ENCODE measurements at places on chromosomes 4 and X.

GRCh38 chr4:5956285-5957021 lies 61.8 kb downstream of the C4orf50 start:
- H3K27me3 ChIP-seq = peaks cover 26% of the 10 kb centered on the region
- peak overlapping the region; percentile 26 for H3K27ac ChIP-seq
- peak; percentile 24 for DNase-seq
- no peaks in the 10 kb centered on the region for H3K36me3 ChIP-seq
- peaks cover 16% of the 10 kb centered on the region for H3K4me1 ChIP-seq
- H3K4me3 ChIP-seq = no peak overlapping the region

DNA sequence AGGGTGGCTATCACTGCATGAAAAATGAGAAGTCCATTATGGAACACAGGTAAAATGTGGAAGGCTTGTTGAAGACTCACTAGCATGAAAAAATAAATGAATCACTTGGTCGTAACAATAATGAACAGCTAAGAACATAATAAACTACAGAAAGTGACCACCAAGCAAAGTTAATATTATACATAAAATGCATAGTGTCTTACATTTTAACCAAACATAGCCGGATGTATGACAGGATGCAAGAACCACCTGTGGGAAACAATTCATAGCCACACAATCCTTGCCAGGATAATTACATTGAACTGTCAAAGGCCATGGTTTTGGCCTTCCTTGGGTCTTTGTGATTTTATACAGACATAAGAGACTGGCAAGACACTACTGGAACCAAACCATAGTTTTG lies 81.9 kb upstream of the ATXN3L start:
- no peak overlapping the region for H3K27ac ChIP-seq
- H3K4me3 ChIP-seq = no peak overlapping the region
- no peak for DNase-seq
- H3K36me3 ChIP-seq = no peaks in the 10 kb centered on the region
- no peaks in the 10 kb centered on the region for H3K27me3 ChIP-seq

GRCh38 chrX:40908857-40909475 lies 173.6 kb upstream of the MED14 start:
- no peaks in the 10 kb centered on the region for H3K27me3 ChIP-seq
- H3K36me3 ChIP-seq = no peaks in the 10 kb centered on the region
- DNase-seq = no peak
- H3K27ac ChIP-seq = no peak overlapping the region

DNA sequence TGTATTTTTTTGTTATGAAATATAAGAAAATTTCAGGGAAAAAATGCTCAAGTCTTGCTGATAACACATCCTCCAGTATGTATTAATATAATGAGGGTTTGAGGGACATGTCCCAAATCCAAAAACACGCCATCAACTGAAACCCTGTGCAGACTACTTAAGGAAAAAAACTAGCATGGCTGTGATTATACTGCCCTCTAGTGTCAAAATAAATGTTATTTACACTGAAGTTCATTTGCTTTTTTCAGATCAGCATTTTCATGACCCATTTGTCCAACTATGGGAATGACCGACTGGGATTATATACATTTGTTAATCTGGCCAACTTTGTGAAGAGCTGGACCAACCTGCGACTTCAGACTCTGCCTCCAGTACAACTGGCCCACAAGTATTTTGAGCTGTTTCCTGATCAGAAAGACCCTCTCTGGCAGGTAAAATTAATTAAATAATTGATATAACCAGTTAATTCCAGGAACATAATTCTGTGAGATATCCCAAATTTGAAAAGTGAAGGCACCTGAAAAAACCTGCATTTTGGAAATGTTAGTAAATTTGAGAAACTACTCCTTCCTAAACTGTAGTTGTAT lies 128.5 kb downstream of the PRSS12 start:
- H3K4me1 ChIP-seq = no peaks in the 10 kb centered on the region
- no peaks in the 10 kb centered on the region for H3K27me3 ChIP-seq
- H3K36me3 ChIP-seq = no peaks in the 10 kb centered on the region
- no peak overlapping the region for H3K4me3 ChIP-seq
- peak; percentile 52 for DNase-seq

- H3K36me3 ChIP-seq = no peaks in the 10 kb centered on the region
- no peaks in the 10 kb centered on the region for H3K27me3 ChIP-seq
Measured at GRCh38 chr4:115529126-115529525, 415.7 kb upstream of the NDST4 start.

- H3K27ac ChIP-seq = no peak overlapping the region
- peaks cover 91% of the 10 kb centered on the region for H3K27me3 ChIP-seq
- H3K4me1 ChIP-seq = peaks cover 3% of the 10 kb centered on the region
- no peak for DNase-seq
Measured at GRCh38 chr4:3749081-3749480, 17.1 kb upstream of the ADRA2C start.

DNA sequence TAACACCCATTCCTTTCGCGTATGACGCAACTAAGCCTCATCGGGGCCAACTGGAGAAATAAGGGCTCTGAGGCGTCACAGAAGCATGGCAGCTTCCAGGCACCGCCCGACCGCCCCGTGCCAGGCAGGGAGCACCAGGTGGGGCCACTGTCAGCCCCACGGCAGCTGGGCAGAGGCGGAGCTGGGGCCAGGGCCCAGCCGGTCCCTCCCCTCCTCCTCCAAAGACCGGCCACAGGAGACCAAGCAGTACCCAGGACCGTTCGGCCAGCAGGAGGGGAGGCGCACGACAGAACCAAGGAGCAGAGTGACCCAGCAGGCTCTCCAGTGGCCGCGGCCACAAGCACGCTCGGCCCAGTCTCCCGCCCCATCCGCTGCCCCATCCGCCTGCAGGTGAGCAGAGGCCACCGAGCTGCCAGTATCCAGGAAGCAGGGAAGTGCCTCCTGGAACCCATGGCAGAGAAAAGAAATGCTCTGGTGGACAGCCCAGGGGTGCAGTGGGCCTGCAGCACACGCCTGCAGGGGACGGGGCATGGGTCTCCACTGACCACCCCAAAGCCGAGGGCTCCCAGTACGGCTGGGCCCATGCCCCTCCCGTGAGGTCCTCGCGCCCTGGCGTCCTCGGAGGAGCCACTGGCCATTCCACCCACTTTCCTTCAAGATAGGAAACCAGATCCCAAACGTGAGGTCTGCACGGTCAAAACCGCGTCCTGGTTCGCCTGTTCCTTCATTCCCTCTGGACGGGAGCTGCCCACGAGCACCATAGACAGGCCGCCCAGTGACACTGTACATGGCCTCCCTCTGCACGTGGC lies 9.6 kb downstream of the CTBP1 start:
- H3K27ac ChIP-seq = no peak overlapping the region
- DNase-seq = no peak
- H3K4me3 ChIP-seq = no peak overlapping the region
- H3K4me1 ChIP-seq = no peaks in the 10 kb centered on the region
- H3K36me3 ChIP-seq = peaks cover 9% of the 10 kb centered on the region

DNA sequence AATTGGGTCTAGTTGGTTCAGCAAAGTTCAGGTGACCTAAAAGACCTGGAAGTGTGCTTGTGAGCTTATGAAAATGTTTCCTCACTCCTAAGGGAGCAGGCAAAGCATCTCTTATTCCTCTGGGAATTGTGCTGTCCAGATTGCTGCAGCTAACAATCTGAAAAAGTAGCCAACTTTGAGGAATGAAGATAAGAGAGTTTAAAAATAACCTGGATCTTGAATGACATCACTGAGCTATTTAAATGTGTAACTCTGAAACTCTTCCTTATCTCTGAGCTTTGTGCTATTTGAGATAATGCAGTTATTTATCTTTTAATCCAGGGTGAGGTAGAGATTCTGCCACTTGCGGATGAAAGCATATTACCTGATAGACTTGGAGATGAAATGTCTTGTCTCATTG lies 384.8 kb downstream of the PPP4R3C start:
- H3K4me1 ChIP-seq = no peaks in the 10 kb centered on the region
- no peaks in the 10 kb centered on the region for H3K27me3 ChIP-seq
- H3K4me3 ChIP-seq = no peak overlapping the region

- H3K4me1 ChIP-seq = no peaks in the 10 kb centered on the region
- H3K27me3 ChIP-seq = no peaks in the 10 kb centered on the region
- no peak overlapping the region for H3K27ac ChIP-seq
Measured at GRCh38 chr4:90606781-90607180, 479.6 kb downstream of the CCSER1 start.

DNA sequence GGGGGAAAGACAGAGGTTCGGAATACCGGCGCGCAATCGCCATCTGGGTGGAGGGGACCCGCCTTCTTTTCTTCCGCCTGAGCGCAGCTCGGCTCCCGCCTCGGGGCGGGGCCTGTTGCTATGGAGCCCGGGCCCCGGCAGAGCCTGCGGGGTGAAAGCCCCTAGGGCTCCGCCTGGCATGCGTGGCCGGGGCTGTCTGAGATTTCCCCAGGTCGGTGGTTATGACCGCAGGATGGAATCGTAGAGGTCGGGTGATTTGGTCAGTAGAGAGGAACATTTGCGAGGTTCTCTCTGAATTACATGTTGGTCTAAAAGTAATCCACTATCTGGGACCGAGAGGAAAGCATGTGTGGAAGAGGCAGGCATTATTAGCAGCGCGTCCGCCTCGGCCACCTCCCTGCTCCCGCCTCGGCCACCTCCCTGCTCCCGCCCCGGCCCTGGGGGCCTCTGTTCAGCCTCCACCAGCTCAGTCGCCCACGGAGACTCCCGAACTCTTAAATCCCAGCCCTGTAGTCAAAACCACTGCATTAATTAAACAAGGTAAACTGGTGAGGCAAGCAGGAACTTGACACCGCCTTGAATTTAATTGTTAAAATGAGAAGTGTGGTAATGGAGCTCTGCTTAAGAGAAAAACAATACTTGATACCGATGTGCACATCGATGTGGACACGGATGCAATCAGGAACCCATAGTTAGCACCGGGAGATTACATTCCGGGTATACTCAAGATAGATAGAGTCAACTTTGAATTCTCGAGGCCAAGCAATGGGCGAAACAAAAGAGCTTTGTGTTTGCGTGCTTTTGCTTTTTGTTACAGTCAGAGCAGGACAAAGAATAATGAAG lies 45.2 kb downstream of the TRIM2 start:
- no peaks in the 10 kb centered on the region for H3K36me3 ChIP-seq
- peak; percentile 89 for DNase-seq
- H3K27ac ChIP-seq = peak overlapping the region; percentile 3
- no peaks in the 10 kb centered on the region for H3K4me1 ChIP-seq
- H3K4me3 ChIP-seq = peak overlapping the region; percentile 73

DNA sequence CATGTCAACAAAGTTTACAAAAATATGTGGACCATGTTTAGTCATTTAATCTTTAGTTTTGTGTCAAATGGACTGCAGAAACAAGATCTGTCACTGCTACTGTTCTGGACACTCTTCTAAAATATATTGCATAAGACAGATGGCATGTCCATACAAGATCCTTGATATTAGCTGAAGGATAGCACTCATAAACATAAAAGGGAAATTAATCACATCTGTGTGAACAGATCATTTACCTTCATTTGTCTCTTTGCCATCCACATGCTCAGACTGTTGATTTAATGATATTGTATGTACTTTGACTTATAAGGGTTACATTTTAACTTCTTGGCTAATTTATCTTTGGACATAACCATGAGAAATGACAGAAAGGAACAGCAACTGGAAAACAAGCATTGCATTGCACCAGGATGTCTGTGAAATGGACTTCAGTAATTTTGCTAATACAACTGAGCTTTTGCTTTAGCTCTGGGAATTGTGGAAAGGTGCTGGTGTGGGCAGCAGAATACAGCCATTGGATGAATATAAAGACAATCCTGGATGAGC lies at the start of gene UGT2B7:
Gene UGT2B7 (plus strand): TSS at position 364 of the 546 bp plus-strand sequence. CDS start 47 bp downstream, at position 411.
- no peak within 1 kb of the TSS for H3K27ac ChIP-seq
- no peaks in the 10 kb centered on the region for H3K36me3 ChIP-seq
- DNase-seq = no peak
- H3K4me3 ChIP-seq = no peak within 1 kb of the TSS
- H3K4me1 ChIP-seq = no peaks in the 10 kb centered on the region

GRCh38 chr4:3756343-3757059 lies 9.7 kb upstream of the ADRA2C start:
- no peak overlapping the region for H3K4me3 ChIP-seq
- H3K4me1 ChIP-seq = no peaks in the 10 kb centered on the region
- no peak overlapping the region for H3K27ac ChIP-seq
- H3K27me3 ChIP-seq = peaks cover 96% of the 10 kb centered on the region
- DNase-seq = no peak

DNA sequence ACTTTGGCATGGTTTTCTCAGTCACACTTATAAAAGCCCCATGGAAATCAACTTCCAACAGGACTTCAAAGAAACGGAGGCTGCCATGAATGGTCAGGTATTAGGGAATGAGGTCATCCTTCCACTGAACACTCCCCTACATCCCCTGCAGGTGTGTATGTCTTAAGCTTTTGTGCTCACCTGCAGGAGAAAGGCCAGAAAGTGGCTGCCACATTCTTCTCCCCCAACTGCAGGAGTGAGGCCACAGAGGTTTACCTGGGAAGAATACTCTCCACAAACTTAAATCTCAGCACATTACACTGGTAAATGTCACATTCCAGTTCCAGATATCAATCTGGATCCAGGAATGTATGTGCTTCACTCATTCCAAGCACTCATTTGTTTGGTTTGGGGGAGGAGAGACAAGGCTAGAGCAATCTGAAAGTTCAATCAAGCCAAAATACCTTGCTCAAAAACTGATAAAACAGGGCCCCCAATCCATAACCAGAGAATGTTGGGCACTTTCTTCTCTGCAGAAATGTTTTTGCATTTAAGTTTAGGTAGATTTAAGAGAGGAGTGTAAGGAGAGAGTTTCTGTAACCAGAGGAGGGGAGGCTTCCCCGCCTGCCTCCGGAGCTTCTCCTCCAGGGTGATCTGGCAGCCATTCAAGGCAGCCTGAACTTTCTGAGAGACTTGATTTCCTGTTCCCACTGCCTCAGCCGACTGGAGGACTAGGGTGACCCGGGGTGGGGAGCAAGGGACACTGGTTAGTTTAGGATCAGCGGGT lies 15.4 kb downstream of the FAM9C start:
- DNase-seq = no peak
- H3K4me1 ChIP-seq = no peaks in the 10 kb centered on the region
- no peaks in the 10 kb centered on the region for H3K27me3 ChIP-seq
- no peaks in the 10 kb centered on the region for H3K36me3 ChIP-seq
- no peak overlapping the region for H3K27ac ChIP-seq

DNA sequence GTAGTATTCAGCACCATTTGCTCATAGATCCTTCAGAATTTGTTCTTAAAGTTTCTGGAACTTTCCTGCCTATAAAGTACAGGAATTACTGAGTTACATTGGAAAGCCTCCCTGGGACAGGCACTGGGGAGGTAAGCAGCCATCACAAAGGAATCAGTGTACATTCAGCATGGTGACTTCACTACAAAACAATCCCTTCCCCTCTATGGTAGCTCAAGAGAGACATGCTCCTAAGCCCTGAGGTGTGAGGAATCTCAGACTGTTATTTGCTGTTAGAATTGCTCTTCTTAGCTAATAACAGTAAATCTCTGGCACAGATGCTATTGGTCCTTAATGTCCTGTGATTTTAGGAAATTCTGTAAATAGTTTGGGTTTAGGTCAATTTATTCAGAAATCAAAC lies 1898.0 kb upstream of the PCDH7 start:
- DNase-seq = no peak
- no peak overlapping the region for H3K27ac ChIP-seq
- no peak overlapping the region for H3K4me3 ChIP-seq
- H3K36me3 ChIP-seq = no peaks in the 10 kb centered on the region
- no peaks in the 10 kb centered on the region for H3K27me3 ChIP-seq
- H3K4me1 ChIP-seq = no peaks in the 10 kb centered on the region

Data from MM.1S (cell line).